Aorta (tissue), 5 donors: ENCODE measurements at places on chromosomes 5 and 9.

DNA sequence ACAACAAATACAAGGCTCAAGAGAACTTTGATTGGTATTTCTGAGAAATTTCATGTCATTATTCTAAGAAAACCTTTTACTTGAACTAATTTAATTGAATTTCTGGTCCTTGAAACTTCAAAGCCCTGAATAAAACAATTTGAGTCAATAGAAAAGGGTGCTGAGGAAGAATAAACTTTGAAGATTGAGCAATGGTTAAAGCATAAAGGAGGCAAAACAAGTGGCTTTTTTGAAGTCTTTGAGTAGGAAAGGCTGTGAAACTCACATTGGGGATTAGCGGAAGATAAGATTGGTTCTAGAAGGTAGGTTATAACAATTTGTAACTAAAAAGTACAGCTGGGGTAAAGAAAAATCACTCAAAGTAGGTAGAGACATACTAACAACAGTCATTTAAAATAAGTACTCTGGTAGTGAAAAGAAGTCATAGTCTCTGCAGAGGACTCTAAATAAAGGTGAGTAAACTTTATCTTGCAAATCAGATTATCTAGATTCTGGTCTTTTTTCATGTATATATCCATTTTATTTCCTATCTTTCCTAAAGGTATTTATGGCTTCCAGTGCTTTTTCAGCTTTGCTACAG lies 6.4 kb upstream of the PLPP1 start:
- DNase-seq = no peak

DNA sequence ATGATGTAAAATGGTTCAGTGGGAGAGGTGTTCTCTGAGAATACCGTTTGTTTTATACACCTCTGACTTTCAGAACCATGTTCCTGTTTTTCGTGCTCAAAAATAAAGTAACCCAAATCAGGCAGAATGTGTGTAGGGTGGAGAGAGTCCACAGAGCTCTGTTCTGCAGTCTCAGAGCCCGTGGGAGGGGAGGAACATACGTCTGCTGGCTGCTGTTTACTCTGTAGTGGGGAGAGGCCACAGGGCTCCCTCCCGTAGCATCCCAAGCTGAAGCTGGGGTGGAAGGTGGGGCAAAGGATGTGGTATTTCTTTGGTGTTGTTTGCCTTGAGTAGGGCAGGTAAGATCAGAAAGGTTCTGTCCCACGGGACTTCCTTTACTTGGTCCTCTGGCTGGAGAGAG lies 348.5 kb downstream of the DNAH5 start:
- no peak for DNase-seq

DNA sequence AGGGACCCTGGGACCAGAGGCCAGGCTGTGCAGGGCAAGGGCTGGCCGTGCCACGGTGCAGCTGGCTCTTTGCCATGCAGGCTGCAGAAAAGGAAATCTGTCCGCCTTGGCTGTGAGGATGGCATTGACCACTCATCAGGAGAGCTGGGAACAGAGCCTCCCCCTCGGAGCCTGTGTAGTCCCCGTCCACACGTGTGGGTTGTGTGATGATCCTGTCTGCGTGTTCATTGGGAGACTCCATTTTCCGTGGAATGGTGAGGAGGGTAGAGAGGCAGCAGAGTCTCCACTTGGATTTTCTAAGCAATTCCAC lies 47.7 kb downstream of the EHMT1 start:
- DNase-seq = peak; percentile 74

GRCh38 chr9:111700776-111701175 lies 39.4 kb downstream of the GNG10 start:
- no peak for DNase-seq

DNA sequence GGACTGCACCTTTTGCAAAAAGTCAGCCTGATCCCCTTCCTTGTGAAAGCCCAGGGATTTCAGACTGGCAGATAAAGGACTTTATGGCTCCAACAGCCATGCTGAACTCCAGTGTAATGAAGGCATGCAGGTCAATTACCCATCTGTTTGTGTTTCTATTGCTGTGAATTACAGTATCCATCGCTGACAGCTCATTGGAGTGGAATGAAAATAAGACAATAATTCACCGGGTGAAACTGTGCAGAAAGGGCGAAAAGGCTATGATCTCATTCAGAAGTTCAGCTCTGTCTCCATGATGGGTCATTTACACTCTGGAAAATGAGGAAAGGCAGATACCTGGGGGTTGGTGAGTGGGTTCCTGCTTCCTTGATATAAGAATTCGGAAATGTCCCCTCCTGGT lies 148.0 kb downstream of the BRINP1 start:
- no peak for DNase-seq

- DNase-seq = no peak
These were observed 34.7 kb upstream of the DMXL1 start for GRCh38 chr5:119036101-119036762.
